ENCODE measurements at places on chromosomes 5 and 9.

- no peak for DNase-seq
Observed at GRCh38 chr5:120872297-120872696, 408.2 kb downstream of the PRR16 start.

DNA sequence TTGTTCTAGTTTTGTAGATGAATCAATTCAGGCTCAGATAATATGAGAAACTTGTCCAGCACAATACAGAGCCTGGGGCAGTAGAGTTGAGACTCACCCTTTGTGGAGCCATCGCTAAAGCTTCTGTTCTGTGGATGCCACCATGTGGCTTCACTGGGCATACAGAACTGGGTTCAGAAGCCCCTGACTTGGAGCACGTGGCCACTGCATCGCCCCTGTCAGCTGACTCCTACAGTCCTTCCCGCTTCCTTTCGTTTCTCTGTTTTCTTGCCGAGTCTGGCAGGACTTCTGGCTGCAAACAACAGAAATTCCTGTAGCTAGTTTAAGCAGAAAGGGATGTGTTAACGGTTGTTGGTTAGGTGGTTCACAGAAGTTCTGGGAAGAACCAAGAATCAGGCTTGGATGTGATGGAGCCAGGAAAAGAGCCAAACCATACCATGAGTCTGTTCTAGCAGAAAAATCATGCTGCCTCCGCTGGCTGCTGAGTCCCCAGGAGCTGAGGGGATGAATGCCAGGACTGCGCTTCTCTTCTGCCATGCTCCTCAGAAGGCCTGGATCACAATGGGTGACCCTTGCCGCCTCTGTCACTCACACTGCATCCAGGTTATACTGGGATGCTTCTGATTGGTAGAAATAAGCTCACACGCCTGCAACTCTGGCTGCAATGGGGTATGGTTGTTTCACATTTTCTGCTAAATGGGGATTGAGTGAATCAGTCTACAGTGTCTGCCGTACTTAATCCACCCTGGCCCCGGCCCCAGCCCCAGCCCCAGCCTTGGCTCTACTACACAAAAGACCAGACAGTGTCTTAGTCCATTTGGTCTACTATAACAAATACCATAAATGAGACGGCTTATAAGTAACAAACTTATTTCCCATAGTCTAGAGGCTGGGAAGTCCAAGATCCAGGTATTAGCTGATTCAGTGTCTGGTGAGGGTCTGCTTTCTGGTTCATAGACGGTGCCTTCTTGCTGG lies 262.5 kb downstream of the GOLPH3 start:
- DNase-seq = no peak

- no peak for DNase-seq
Observed at GRCh38 chr5:179923436-179923835, 15.7 kb upstream of the TBC1D9B start.

DNA sequence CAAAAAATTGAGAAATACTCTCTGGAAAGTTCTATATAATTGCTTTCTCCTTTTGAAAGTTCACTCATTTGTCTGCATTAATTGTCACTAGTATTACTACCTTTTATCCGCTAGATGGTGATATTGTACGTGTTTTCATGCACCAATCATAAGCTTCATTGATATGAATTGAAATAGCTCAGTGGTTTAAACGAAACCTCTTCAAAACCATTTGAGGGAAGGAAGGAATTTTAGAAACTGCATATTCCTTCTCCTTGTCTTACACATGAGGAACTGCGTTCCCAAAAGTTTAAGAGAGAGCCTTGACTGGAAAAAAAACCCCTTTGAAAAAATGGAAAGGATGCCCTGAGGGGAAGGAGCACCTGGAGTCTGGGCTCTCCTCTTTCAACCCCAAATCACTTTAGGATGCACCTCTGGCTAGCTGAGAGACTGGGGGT lies 98.6 kb downstream of the YTHDC2 start:
- DNase-seq = peak; percentile 26

GRCh38 chr5:134552301-134552700 lies 26.8 kb downstream of the JADE2 start:
- DNase-seq = no peak

DNA sequence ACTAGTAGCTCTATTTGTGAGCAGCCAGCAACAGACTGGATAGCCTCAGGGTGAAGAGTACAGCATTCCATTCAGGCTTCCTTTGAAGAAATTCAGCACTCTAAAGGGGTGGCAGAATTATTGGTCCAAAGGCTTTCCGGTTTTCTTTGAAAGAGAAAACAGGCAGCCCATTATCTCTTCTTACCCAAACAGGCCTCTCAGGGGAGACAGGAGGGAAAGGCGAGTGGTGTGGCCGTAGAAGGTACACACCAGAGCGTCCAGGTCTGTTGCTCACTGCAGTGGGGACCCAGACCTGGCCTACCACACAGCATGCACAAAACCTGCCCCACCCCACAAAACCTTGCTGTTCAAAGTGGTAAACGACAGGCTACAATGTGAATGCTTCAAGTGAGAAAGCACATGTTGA lies 83.3 kb downstream of the ZNF608 start:
- no peak for DNase-seq

GRCh38 chr5:168580227-168580508 lies 1.0 kb upstream of the PANK3 start:
- no peak for DNase-seq

- DNase-seq = no peak
Observed at GRCh38 chr9:20437476-20437875, 184.8 kb downstream of the MLLT3 start.

GRCh38 chr5:180423133-180423532 lies 70.0 kb upstream of the GFPT2 start:
- no peak for DNase-seq

GRCh38 chr5:128154943-128155342 lies 71.4 kb downstream of the SLC12A2 start:
- DNase-seq = no peak

Data from SHP77 treated with DMSO at 0.1 percent for 48 hours (cell line).